Activated T-cell treated with anti-CD3 and anti-CD28 coated beads, Interleukin-2, amount 50 U/mL, for 48 hours (primary cell): ENCODE measurements at places on chromosomes 3 and 15.

DNA sequence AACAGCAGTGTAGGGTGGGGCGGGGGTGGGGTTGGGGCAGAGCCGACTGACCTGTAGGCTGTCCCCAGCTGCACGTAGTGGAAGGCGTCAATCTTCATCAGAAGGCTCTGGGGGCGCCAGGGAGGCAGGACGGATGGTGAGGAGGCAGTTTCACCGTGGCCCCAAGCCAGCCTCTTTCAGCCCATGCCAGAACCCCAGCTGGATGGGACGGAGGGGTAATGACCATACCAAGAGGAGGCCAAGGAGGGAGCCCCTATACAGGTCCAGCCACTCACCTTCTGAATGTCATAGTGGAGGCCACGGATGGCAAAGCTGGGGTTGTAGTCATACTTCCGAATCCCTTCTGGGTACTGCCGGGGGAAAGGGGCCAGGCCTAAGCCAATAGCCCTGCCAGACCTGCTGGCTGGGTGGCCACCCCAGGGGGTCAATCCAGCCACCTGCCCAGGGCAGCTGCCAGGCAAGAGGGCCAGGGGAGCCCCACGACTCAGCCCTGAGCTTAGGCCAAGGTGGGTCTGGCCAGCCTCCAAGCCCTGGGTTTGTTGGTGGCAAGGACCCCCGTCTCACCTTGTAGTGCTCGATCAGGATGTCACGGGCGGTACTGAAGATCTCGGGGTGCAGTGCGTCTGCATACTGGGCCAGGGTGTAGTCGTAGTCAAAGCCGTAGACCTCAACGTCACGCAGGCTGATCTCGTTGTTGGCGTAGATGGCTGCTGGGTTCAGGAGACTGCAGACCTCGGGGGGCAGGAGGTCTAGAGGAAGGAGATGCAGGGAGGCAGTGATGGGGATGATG lies 4.9 kb downstream of the NT5DC2 start:
- DNase-seq, result no peak

GRCh38 chr3:107307205-107307604 lies 70.0 kb upstream of the CCDC54 start:
- DNase-seq, result no peak

- DNase-seq, result no peak
These were observed 6.8 kb upstream of the PRSS50 start for GRCh38 chr3:46724424-46724823.

DNA sequence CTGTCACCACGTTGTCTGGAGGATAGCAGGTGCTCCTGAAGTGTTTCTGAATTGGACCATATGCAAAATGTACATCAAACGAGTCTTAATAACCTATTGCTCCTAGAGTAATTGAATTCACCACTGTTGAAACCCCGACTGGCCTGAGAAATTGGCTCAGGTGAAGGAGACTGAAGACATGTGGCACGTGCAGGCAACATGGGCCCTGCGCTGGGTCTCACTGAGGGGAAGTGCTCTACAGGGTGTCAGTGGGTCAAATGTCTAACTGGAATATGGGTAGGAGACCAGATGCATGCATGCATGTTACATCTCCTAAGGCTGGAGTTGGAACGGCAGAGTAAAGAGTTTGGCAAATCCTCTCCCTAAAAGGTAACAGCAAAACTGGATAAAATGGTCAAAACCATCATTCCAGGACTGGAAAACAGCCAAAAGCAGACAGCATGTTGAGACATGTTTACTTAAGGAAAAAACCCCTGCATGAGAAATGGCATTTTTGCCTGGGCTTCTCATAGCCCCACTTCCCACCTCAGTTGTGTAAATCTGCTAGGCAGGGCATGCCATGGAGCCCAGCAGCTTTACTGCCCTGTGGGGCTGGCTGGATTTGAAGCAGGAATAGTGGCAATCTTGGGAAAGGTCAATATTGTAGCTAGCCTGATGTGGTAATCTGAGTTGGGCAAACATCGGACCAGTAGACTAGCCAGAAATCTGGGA lies 131.3 kb downstream of the TJP1 start:
- no peak for DNase-seq

DNA sequence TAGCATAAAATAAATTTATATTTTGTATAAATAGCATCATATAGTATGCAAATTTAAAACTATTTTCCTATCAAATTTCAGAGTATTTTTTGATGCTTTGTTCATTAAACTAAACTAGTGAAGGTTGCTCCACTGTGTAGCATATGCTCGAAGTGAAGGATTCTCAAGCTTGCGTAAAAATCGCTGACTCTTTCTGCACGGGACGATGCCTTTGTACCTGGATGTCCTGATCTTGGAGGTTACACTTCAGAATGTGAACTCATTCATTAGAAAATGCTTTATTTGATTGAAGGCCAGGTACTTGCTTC lies 305.0 kb downstream of the WDR72 start:
- no peak for DNase-seq

DNA sequence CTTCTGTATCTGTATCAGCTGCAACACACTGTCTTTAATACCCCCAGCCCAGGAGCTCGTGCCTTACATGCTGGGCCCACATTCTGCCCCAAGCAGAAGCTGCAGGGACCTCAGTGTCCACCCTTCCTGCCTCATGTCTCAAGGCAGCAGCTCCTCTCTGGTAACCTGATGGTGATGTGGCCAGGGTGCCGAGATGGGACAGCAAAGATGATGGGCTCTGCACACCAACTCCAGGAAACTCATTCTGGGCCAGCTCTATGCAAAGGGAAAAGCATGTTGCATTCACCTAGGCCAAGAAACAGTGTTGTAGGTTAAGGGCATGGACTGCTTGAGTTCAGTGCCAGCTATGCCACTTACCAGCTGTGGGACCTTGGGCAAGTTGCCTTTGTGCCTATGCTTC lies 79.5 kb upstream of the PRR23C start:
- DNase-seq, result no peak

DNA sequence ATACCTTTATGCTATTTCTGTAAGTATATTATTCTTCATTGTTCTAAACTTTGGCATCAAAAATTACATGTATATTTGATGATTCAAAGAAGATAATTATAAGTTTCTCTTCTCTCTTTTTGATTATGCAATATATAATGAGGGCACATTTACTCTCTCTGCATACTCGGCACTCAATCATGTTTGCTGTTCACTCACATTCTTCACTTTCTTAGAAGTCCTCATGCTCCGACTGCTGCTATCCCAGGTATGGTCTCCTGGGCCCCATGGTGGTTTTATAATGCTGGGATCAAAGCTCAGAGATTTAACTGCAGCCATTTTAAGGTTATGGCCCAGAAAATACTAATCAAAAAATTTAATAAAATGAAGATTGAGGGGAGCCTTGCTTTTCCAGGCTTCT lies 529.7 kb upstream of the IL12A start:
- DNase-seq, result no peak

- no peak for DNase-seq
These were observed 41.8 kb downstream of the HLTF start for GRCh38 chr3:149044339-149045083.

DNA sequence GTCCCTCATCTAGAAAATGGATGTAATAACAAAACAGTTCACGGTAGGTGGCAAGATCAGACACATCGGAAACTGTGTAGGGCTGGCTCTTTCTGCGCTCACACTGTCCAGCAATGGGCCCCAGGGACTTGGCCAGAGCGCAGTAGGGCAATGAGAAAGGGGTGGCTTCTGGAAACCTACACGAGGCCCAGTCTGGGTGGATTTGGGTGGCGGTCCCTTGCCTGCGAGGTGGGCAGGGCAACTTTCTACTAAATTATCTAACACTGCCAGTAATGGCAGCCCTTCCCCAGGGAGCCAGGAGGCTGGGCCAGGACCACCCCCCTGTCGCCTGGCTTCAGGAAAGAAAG lies 2.1 kb upstream of the TNK2 start:
- no peak for DNase-seq

DNA sequence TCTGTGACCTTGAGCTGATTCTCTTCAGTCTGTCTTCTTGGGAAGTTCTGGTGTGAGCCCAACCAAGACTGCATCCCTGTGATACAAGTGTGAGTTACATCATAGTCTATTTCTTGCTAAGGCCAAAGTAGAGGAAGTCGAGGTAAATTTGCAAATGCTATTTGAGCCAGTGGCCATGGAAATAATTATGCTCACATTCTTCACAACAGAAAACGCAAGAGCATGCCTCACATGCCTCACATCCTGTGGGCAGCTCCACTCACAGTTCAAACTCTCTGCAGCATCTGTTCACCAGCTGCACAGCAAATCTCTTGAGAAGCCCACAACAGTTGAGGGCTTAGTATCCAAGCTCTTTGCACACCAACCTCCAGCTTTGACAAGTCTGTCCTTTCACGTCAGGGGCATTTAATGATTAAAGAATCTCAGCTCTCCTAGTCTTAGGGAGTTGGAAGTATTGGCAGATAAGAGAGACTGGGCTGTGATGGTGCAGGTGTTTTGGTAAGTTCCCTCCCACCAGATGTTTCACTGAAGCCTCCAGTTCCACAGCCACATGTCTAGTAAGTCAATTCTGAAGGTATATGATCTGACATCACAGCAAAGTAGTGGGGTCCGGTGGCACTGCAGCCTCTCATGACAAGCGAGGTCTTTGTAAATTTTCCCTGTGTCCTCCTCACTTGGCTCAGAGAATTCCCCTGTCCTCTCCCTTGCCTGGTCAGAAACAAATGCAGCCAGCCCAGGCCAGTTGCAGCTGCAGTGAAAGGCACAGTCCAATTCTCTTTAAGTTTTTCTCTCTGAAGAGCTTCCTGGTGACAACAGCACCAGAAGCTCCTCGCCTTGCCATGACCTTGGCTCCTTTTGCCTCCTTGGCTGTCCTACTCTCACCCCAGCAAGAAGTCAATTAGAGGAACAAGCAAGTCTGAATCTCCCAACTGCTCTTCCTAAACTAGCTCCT lies 166.1 kb downstream of the SSR3 start:
- DNase-seq, result no peak

DNA sequence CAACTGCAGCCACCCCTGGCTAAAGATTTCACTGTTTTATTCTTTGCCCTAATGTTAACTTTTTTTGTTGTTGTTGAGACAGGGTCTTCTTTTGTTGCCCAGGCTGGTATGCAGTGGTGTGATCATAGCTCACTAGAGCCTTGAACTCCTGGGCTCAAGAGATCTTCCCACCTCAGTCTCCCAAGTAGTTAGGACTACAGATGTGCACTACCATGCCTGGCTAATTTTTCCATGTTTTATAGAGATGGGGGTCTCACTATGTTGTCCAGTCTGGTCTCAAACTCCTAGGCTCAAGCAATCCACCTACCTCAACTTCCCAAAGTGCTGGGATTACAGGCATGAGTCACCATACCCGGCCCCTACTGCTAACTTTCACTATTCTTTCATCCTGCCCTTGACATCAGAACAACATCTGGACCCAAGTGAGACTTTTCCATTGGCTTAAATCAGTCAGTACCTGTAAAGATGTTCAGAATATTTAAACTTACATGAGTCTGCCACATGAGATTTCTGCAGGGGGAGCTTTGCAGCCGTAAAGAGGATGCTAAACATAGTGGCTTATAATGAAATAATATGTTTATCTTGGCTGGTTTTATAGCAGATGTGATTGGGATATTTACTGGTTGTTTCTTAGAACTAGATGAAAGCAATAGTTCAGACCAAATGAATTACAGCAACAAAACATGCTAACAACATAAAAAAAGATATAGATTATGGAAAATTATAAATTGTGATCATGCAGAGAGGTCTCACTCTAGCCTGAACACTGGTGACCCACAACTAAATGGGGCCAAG lies 73.6 kb downstream of the HMG20A start:
- no peak for DNase-seq

GRCh38 chr15:40906991-40907802 lies 12.9 kb downstream of the VPS18 start:
- peak; percentile 73 for DNase-seq

DNA sequence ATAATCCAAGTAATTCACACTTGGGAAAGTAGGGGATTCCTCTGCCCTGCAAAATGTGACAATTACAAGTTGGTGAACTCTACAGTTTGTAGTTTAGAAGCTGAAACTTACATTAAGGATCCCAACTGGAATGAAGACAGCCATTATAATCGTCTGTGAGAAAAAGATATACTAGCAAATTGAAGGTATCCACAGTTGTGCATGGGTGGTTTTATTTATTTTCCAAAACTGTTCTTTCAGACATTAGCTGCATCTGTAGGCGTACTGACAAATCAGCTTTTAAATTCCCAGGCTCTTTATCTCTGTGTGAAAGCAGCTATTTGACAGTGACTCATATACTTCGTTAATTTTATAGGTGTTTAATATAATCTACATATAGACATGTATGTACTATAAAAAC lies 12.5 kb upstream of the ISL2 start:
- DNase-seq, result no peak

DNA sequence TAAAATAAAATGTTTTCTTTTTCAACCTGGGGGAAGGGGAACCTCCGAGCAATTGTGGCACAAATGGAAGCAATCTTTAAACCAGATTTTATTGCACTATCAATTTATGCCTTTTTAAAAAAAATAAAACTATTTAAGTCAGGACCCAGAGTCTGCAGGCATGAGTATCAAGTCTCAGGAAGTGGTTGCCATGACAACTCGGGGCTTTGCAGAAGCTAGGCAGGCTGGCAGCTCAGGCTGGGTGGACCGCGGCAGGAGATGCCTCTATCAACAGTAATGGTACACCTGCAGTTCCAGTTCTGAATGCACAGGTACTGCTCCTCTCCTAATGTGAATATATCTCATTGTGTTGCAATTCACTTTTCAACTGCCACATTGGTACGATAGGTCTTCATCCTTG lies 447.7 kb downstream of the GABRG3 start:
- DNase-seq, result no peak

DNA sequence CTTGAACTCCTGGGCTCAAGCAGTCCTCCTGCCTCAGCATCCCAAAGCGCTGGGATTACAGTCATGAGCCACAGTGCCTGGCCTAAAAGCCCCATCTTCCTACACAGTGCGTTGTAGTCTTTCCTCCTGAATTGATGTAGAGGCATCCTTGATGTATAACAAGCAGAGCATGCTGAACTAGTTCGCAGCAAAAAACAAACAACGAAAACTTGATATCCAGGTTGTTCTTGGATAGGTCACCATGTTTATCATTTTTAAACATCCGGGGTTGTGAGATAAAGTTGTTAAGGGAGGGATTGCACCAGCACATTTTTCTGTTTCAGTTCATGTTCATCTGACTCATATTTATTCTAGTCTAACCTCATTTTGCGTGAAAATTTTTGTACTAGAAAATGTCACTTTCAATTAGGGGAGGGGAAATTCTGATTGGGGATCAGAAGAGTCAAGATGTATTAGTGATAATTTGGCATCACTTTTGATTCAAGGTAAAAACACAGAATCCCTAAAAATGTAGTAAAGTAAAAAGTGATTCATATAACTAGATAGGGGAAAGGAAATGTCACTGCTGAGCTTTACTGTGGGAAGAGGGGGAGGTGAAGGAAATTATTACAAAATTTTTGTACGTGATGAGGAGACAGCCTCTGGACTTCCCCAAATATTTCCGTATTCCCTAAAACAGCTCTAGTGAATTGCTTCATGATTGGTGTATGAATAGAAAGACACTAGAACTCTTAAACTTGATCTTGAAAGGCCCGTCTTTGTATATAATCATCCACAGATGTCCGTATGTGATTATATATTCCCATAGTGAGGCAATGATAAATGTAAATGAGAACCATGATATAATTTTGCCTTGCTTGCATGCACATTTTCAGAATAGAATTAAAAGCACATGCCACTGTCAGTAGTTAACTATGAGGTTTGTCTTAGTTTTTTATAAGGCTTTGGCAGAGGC lies 22.9 kb downstream of the RAB8B start:
- peak; percentile 39 for DNase-seq
